ENCODE measurements at places on chromosomes 1 and 21.

DNA sequence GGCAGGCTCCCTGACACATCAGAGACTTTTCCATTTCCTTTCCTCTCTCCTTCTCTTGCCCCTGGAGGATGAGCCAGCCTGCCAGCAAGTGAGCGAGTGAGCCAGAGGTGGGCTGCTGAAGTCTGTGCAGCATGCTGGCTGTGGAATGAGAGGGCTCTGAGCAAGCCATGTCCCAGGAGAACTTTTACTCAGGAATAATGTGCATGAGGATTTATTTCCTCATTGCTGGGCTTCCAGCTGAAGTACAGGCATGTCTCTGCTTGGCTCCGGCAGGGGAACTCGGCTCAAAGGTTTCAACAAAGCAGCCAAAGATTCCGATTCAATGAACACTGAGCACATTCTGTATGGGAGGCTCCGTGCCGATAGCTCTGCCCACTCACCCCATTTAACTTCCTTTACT, 43.7 kb downstream of the UBIAD1 start:
- DNase-seq: no peak

- DNase-seq: no peak
Observed at GRCh38 chr1:20158358-20159070, 19.4 kb downstream of the PLA2G2F start.

DNA sequence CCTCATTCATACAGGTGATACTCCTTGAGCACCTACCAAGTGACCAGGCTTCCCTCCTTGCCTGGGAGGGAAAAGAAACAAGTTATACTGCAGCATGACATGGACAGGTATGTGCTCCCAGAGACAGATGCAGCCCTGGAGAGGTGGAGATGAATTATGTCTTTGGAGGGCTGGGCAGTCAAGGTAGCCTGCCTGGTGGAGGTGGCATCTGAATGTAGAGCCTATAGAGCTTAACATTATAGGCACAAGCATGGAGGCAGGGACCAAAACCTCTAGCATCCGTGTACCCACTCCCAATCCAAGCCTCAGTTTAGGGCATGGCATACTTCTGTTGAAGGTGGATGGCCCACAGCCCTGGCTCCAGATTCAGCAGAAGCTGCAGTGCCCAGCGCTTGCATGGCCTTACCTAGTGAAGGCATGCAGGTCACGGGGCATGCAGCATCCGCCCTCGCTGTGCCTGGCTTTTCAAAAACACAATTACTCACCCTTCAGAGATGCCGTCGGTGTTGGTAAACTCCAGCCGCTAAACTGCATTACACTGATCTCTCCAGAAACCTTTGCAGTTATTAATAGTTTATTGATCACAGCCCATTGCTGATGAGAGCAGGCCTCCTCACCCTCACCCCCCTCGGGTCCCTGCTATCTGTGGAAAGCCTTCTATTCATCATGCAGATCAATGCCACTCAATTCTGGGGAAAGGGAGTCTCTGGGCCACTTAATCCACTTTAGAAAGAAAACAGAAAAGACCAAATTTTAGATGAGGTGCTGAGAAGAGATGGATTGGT, 151.1 kb upstream of the KLHDC7A start:
- no peak for DNase-seq

GRCh38 chr1:233424779-233425178, 97.3 kb downstream of the MAP3K21 start:
- DNase-seq: no peak

DNA sequence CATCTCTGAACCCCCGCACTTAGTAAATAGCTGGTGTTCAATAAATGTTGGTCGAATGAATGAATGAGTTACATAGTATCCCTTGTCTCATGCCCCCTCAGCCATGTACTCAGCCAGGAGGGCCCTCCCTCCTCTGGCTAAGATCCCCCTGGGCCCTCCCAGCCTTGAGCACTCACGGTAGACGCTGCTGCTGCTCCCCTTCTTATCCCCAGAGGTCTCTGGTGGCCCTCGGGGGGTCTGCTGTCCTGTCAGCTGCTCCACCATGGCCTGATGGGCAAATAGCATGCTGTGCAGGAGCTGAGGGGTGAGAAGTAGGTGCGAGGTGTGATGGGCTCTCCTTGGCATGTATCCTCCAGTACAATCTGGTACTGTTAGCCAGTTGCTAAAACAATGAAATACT, 1.9 kb downstream of the ETV3L start:
- no peak for DNase-seq

DNA sequence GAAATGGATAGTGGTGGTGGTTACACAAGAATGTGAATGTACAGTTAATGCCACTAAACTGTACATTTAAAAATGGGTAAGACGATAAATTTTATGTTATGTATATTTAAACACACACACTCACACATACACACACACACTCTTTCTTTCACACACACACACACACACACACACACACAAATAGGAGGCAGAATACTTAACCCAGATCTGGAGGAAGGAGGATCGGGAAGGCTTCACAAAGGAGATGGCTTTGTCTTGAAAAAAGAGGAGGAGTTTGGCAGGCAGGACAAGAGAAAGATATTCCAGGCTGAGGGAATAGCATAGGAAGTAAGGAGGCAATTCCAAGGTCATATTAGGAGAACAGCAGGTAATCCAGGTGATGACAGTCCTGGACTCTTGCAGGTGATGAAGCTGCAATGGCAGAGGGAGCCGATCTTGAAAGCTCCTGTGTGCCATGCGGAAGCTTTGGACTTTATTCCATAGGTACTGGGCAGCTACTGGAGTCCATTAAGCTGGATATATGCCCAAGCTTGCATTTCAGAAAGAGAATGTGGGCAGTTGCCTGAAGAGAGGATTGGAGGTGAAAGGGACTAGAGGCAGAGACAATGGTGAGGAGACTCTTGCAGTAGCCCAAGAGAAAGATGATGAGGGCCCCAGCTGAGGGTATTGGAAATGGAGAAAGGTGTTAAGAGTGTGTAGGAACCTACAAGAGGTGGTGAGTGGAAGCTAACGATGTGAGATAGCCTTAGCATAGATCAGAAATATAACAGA, 15.4 kb upstream of the LYST start:
- no peak for DNase-seq

DNA sequence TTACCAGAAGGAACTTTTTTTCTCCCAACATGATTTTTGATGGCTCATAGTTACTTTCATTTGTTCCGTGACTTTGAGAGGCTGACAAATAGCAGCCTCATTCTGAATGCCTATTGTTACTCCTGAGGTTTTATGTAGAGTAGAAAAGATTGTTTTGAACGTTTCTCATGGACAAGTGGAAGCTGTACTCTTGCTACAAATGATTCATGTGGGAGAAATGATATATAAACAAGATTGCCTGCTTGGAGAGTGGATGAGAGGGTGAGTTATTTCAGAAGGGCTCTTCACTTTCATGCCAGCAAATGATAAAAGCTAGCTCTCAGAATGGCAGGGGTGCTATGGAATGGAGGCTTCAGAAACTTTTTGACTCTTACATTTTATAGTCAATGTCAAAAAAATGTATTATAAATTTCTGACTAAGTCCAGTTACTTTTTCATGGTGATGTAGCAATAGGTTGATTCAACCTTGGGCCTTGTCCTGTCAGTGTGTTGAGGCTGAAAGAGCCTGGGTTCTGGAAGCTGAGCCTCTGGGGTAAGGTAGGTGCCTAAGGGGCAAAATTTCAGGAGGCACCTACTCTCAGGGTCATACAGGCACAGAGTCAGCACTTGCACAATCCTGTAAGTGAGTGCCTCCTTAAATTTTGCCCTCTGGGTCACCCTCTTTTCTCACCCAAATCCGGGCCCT, 19.4 kb downstream of the JUN start:
- DNase-seq: no peak

GRCh38 chr1:247211339-247211738, 39.5 kb upstream of the ZNF124 start:
- no peak for DNase-seq

All from right lung (tissue), 10 donors.